Suppressor macrophage (primary cell): ENCODE measurements at places on chromosomes 16 and 17.

DNA sequence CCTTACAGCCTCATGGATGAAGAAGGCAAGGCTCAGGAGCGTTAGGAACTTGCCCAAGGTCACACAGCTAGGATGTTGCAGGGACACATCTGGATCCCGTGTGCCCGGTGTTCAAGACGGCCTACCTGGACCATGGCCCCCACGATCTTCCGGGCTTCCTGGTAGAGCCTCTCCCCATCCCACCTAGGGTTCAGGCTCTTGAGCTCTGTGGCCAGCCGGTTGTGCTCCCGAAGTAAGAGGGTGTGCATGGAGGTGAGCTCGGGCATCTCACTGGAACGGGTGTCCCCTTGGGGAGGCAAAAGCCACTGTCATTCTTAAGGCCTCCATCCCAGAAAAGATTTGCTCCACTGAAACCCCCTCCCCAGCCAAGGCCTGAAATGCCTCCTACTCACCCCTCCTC, 5.3 kb downstream of the MPO start:
- no peak for DNase-seq

GRCh38 chr17:71084219-71084618, 914.9 kb downstream of the KCNJ2 start:
- DNase-seq, result peak; percentile 67

DNA sequence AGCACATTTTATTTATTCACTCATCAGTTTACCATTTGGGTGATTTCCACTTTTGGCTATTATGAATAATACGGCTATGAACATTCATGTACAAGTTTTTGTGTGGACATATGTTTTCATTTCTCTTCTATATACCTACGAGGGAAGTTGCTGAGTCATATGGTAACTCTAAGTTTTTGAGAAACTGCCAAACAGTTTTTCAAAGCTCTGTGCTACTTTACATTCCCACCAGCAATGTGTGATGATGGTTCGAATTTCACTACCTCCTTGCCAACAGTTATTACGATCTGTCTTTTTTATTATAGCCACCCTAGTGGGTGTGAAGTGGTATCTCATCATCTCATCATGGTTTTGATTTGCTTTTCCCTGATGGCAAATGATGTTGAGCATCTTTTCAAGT, 63.7 kb upstream of the MRTFB start:
- no peak for DNase-seq

GRCh38 chr16:73054125-73054484, 6.2 kb upstream of the ZFHX3 start:
- DNase-seq, result no peak

DNA sequence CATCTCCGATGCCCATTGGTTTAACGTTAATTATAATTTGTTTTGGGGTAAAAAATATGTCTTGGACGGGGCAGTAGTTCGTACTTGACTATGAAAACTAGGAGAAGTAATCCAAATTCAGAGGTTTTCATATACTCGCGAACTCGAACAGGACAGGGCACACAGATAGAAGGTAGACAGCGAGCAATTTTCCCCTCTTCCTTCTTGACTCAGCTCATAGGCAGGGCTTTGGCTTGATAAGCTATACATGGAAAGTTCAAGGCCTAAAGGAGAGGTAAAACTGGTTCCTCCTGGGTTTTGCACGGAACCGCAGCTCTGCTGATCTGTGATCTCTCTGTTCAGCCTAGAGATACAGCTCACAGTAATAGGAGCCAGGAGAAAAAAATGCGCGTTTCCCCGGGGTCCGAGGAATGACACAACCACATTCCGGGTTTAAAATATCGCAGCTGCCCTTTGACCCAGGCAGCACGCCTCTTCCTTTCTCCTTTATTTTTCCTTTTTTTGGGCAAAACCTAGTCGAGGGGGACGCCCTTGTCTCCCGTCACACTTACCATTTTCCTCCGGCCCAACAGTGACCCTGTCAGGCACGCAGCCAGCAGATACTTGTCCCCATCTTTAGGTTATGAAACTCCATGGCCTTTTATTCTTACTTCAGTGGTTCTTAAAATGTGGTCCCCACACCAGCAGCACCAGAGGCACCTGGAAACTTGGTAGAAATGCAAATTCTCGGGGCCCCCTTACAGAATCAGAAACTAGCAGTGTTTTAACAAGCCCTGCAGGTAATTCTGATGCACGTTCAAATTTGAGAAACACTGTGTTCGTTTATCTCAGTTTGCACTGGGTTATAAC, 1.7 kb upstream of the LASP1 start:
- peak; percentile 38 for DNase-seq

DNA sequence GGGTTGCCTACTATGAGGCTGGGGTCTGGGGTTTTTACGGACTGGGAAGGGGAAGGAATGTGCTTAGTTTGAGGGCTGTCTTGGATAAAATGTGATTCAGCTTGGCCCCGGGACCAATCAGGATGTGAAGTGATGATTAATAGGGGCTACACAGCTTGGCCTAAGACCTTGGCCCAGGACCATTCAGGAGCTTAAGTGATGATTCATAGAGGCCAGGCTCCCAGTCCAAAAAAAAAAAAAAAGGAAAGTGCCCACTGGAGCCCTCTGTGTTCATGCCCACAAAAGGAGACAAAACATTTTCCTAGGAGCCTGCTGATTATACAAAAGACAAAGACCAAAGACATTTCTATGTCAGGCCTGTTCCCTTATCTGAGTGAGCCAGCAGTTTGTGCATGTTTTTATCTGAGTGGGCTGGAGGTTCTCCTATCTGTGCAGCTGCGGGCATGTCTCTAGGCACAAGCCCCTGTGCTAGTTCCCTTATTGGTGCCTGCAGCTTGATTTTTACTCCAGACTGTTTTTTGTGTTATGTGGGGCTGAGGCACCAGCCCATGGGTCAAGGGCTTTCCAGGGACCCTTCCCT, 898.2 kb upstream of the GOT2 start:
- DNase-seq, result no peak
